ENCODE measurements at places on chromosomes 4 and X.
A peak's percentile ranks its signal among the peaks of the same experiment; 100 is the strongest.

GRCh38 chrX:20427173-20427770 is 160.6 kb upstream of the RPS6KA3 start:
- DNase-seq: no peak

DNA sequence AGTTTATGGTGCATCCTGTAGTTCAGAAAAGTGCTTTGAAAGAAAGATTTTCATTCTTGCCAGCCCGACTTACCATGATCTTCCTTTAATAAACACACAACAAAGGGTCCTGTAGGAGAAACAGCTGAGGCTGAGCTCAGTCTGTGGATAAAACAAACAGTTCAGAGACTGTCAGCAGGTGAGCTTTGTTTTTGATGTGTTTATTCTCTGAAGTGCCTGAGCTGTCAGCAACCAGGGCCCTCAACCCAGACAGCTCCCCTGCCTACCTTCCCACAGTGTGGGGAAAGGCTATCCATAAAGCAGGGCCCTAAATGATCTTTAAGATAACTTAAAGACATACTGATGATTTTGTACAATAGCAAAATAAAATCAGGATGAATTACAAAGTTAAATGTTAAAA is 459.2 kb upstream of the GALNT7 start:
- DNase-seq: no peak

DNA sequence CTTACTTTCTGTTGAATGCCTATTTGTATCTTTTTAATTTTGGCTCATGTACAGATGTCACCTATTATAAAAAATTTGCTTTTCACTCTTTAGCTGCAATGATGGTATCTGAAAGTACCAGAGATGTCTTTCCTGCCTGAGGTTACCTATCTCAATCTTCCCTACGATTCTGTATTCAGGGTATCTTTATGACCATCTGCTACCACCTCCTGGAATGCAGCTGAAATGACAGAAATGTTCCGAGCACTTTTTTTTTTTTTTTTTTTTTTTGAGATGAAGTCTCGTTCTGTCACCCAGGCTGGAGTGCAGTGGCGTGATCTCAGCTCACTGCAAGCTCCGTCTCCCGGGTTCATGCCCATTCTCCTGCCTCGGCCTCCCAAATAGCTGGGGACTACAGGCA is 136.4 kb downstream of the REPS2 start:
- peak; percentile 24 for DNase-seq

DNA sequence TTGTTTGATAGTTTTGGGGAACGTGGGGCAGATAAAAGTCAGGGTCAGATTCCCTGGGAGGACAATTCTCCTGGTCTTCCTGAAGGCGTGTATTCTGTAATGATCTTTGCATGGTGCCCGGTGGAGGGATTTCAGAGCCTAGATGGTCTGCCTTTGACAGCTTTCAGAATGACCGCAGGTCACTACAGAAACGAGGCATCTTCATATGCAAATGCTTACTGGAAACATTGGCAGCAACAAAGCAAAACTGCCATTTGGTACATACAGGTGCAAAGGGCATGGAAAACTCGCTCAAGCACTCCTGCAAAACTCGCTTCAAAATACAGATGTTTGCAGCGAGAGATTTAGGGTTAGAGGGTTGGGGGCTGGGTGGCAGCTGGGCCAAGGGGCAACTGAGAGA is 8.8 kb downstream of the C4orf50 start:
- DNase-seq: no peak

GRCh38 chr4:1323280-1323634 is 23.8 kb upstream of the UVSSA start:
- DNase-seq: no peak

GRCh38 chr4:99473131-99473530 is 37.7 kb upstream of the C4orf17 start:
- DNase-seq: no peak

GRCh38 chr4:8224975-8225625 is 26.0 kb downstream of the SH3TC1 start:
- no peak for DNase-seq

GRCh38 chr4:188620608-188621007 is 481.4 kb downstream of the TRIML1 start:
- DNase-seq: no peak

- no peak for DNase-seq
These were observed 38.0 kb downstream of the CTBP1 start for GRCh38 chr4:1210971-1211370.

- no peak for DNase-seq
These were observed 931 bp downstream of the DDX60 start for GRCh38 chr4:168317621-168318020.

- no peak for DNase-seq
These were observed 195.7 kb upstream of the CASK start for GRCh38 chrX:42119076-42119475.
